Activated T-cell treated with anti-CD3 and anti-CD28 coated beads for 4 hours (primary cell): ENCODE measurements at places on chromosomes 6 and 20.

- DNase-seq: no peak
Observed at GRCh38 chr6:112626468-112627082, 279.4 kb downstream of the RFPL4B start.

GRCh38 chr20:20732641-20733040 is 20.2 kb upstream of the RALGAPA2 start:
- no peak for DNase-seq

- no peak for DNase-seq
Observed at GRCh38 chr20:63963348-63963741, 6.4 kb downstream of the ZNF512B start.

DNA sequence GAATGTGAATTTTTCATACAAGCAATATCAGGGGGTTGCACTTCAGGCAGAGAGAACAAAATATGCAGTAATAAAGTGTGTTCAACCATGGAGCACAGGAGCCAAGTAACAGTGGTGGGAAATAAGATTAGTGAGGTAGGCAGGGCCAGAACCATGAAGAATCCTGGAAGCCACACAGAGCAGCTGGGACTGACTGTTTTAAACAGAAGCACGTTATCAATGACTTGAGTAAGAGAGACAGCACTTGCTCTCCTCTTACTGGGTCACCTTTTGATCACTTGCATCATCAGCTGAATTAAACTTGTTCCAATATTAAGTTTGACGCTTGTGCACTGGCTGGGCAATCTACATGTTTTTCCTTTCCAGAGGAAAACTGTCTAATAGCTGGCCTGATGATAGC is 238.5 kb downstream of the TBX18 start:
- no peak for DNase-seq

- no peak for DNase-seq
Observed at GRCh38 chr6:23584134-23584763, 541.8 kb upstream of the NRSN1 start.

DNA sequence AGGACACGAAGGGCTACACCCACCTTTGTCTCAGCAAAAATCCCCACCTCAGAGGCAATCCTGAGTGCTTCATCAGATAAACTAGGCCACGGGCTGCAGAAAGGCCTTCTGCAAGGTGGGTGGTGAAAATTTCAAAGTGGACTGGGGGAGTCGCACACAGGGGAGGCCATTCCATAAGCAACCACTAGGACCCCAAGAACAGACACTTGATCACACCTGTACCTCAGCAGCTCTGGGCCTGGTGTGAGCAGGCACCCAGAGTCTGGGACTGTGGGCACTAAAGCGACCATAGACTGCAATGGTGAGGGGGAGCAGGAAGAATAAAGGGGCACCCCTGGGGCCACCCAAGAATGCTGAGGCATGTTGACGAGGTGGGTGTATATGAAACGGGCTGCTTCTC is 52.6 kb downstream of the SERAC1 start:
- no peak for DNase-seq

- no peak for DNase-seq
Observed at GRCh38 chr6:34298941-34299340, 50.1 kb upstream of the SMIM29 start.

DNA sequence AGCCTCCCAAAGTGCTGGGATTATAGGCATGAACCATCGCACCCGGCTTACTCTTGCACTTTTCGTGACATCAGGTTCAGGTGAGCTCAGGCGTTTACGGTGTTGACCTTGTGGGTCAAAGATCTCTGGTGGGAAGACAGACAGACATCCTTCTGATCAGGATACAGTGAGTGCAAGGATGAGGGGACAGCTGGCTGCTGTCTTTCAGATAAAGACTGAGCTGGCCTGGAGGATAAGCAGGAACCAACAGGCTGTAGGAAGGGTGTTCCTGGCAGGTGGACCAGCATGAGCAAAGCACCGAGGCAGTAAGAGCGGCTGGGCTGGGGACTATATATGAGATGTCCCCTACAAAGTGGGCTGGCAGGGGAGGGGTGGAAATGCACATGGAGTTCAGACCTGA is 11.1 kb upstream of the GTSF1L start:
- no peak for DNase-seq

DNA sequence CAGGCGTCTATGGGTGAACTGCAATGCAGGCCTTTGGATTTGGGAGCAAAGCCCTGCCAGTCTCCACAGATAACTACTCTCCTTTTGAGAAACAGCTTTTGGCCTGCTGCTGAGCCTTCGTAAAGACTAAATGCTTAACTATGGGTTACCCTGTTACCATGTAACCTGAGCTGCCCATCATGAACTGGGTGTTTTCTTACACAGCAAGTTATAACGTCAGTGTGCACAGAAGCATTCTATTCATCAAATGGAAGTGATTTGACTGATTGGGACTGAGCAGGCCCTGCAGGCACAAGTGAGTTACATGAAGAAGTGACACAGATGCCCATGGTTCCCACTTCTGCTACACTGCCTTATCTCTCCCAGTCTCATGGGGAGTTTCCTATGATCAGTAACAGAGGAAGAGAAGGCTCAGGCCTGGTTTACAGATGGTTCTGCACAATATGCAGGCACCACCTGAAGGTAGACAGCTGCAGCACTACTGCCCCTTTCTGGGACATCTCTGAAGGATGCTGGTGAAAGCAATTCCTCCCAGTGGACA is 319.1 kb downstream of the CD83 start:
- no peak for DNase-seq

DNA sequence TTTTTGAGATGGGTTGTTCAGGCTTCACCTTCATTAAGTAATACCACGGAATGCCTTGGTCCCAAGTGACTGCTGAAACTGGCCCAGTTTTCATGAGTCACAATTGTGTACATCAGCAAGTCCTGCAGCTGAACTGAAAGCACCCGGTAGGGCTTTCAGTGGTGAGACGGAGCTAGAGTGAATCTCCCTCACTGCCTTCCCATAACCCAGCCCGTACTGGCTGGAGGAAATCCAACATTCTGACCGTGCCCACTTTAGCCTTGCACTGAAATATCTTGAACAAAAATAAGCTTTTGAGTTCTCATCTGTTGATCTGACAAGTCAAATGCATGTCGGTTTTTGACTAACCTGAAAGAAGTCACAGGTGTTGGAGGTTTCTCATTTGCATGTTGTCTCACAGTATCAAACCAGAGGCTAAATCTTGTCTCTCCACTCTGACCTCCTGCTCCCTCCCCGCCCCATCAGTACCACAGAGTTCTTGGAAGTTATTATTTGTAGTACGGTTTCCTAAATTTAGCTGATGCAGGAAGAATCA is 35.9 kb downstream of the DUSP22 start:
- no peak for DNase-seq

GRCh38 chr6:3997177-3997770 is 81.7 kb downstream of the FAM217A start:
- no peak for DNase-seq

- DNase-seq: no peak
Observed at GRCh38 chr6:16056263-16056870, 72.5 kb upstream of the MYLIP start.
